Ureter (tissue), 1 donor: ENCODE measurements at places on chromosomes 6 and 20. TPM values are rescaled to one million over a fixed set of nuclear protein-coding genes. Genes with fewer than 3 reads are reported as not detected.
A peak's percentile ranks its signal among the peaks of the same experiment; 100 is the strongest.

The CNKSR3 gene
- total RNA-seq = 22.1 TPM

The OR2H2 gene
- total RNA-seq = not detected

DNA sequence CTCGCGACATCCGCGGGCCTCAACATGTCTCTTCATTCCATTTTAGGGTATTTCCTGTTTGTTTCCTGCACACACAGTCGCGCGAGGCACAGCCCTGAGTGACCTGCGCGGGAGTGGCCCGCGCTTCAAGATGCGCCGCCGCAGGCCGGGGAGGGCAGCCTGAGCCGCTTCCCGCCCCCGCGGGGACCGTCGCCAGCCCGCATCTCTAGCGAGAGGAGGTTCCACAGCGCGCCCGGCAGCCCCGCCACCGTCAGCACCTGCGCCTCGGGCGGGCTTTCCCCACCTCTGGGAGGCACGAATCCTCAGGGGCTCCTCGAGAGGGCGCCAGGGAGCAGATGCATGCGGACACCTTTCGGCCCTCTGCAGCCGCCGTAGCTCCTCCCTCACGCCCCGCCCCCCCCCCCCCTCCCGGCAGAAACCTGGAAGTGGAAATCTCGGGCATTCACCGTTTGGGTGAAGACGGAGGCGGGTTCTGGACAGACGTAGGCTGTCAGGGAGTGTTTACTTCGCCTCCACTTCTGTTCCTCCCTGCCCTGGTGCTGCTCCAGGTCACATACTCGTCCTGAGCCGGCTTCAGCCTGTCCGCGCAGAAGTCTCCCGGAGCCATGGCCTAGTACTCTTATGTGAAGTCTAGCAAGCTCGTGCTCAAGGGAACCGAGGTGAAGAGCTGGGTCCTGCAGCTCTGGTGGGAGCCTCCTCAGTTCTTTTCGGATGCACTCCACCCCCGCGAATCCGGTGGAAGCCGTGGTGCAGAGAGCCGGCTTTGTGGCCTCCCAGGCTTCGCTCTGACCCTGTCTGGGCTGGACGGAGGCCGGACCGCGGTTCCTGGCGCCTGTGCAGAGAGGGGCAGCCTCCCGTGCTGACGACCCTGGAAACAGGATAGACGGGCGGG is 880.5 kb upstream of the DEFB115 start:
- DNase-seq = peak; percentile 81

DNA sequence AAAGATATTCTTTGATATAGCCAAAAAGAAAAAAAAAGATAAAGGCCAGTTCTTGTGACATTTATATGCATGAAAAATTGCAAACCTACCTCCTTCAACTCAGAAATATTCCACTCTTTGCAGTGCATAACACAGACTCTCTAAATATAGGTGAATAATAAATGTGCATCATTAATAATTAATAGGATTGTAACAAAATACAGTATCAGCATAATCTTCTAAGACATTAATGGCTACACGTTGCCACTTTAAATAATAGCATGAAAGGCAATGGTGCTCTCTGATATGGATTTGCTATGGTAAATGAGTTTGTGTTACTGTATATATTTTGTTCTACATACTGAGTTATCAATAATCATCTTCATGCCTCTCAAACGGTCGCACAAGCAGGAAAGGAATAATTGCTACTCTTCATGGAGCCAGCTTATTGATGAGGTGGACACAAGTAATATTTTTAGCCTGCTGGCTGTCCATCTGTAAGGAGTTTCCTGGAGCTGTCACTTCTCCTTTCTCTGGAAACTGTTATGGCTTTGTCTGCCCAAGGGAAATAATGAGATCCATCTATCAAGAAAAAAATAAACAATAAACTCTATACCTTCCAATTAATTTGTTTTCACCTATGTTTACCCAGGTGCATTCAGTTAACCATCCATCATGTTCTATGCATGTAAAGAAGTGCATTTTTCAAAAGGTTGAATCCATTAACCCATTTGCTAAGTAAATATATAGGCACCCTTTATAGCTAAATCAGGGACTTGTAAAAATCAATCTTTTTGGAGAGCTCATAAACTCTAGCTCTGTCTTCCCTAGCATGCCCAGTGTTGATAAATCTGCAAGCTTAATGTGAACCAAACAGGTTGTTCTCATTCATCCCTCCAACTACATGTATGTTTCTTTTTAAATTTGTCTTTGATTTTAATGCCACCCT is 253.0 kb downstream of the NKAIN2 start:
- no peak for DNase-seq

GRCh38 chr20:23541330-23541729 is 27.0 kb downstream of the CST9L start:
- DNase-seq = no peak

GRCh38 chr20:57783956-57784837 is 74.4 kb upstream of the PMEPA1 start:
- DNase-seq = no peak

DNA sequence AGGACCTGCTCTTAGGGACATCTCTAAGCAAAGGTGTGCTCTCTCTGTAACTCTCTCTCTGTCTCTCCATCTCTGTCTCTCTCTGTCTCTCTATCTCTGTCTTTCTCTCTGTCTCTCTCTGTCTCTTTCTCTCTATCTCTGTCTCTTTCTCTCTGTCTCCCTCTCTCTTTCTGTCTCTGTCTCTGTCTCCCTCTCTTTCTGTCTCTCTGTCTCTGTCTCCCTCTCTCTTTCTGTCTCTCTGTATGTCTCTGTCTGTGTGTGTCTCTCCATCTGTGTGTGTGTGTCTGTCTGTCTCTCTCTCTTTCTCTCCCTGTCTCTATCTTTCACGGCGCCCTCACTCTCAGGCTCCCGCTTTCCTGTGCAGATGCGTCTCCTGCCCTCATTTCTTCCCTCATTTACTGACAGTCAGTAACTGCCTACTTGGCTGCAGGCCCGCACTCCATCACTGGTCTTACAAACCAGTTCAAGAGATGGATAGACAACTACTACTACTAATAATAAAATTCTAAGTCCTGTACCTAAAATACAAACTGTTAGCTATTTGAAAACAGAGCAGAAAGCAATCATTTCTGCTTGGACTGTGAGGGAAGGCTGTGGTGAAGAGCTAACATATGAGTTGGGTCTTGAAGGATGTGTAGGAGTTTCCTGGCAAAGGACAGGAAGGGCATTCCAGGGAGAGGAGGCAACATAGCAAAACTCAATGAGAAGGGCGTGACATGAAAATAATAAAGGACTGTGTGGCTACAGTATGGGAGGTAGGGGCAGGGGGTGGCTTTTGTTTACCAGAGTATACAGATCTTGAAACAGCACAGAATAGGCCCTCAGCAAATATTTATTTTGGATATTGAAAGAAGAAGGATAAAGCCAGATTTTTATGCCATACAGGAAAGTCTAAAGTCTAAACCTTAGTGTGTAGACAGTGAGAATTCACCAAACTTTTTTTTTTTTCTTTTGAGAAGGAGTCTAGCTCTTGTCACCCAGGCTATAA is 67.8 kb upstream of the TAB2 start:
- no peak for DNase-seq

DNA sequence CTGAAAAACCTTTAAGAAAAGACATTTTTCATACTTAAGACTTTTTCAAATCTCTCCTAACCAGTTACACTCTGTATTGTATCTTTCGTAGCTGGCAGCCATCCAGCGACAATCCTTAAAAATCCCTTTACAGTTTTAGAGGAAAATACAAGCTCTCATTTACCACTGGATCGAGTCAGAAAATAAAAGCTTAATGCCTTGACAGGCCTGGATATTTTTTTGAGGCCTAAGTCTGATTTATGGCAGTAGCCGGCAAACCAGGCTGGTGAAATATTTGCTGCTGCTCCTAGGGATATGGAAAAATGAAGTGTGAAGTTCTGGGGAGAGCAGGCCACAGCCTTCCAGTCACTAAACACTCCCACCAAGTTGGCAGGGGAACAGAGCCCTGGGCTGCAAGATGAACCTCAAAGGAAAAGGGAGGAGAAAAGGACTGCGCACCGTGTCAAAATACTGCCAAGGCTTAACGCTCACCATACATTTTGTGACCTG is 213.0 kb upstream of the SUPT3H start:
- DNase-seq = no peak
